A549 (cell line): ENCODE measurements at places on chromosomes 11 and 22.
A peak's percentile ranks its signal among the peaks of the same experiment; 100 is the strongest.

DNA sequence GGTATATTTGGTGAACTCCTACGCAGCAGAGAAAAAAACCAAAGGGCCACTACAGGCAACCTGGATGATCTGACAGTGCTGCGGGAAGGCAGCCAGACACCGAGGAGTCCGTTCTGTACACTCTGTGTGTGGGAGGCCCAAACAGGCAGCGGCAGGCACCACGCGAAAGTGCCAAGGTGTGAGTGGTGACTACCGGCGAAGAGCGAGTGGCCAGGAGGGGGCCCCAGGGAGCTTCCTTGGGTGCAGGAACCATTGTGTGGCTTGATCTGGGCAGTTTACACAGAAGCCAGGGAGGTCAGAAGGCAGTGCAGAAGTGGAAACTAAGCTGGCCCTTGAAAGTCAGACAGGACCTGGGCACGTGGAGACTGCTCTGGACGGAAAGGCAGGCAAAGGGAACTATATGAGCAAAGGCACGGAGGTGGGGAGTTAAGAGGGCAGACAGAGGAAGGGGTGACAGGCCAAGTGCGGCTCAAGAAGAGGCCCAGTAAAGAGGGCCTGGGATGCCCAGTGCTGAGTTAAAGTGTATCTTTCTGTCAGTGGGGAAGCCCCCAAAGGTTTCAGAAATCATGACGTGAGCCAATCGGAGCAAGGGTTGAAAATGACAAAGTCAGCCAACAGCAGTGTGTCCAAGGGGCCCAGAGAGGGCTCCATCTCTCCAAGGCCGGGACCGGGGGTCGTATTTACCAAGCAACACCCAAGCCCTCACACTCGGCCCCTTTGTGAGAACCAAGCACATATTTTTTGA is 10.6 kb downstream of the TMEM184B start:
- no peak for DNase-seq

DNA sequence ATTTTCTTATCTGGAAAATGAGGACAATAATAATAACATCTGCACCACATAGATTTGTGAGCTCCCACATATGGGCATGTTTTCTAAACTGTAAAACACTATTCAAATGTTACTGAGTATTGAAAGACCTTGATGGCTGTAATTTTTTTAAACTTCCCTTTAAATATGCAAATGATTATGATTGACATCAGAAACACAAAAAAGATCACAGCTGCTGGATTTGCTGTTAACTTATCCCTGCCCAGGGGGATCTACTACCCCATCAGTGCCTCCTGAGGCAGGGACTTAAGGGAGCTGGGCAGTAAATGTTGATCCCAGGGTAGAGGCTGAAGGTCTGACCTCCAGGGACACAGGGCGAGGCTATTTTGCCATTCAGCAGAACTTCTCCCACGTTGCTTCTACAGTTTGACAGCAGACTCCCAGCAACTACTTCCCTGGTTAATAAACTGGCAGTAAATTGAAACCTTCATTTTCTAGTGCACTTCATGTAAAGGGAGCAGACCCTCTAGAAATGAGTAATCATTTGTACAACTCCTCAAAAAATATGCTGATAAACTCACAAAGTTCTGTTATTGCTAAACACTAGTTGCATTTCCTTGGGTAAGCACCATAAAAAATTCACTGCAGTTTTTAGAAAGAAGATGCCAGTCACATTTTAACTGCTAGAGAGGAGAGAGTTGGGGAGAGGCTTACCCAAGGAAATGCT is 20.3 kb downstream of the TMPRSS5 start:
- no peak for DNase-seq

GRCh38 chr11:118901494-118902335 is 18.0 kb downstream of the CXCR5 start:
- no peak for DNase-seq

DNA sequence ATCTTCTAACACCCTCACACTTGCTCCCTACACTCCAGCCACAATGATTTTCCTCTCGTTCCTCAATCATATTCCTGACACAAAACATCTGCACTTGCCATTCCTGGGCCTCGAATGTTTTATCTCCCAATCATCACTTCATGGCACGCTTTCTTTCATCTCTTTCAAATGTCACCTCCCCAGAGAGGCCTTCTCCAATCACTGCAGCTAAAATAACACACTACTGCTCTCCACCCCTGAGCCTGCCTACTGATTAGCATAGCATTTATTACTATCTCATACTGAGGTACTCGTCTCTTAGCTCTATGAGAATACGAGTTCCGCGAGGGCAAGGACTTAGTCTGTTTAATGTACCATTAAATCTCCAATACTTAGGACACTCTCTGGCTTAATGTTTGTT is 23.5 kb downstream of the NFRKB start:
- no peak for DNase-seq

GRCh38 chr11:6968816-6969215 is 42.6 kb downstream of the ZNF215 start:
- no peak for DNase-seq

GRCh38 chr11:68128682-68129327 is 7.6 kb upstream of the CHKA start:
- DNase-seq: no peak

GRCh38 chr22:20402960-20403778 is 9.2 kb downstream of the ZNF74 start:
- no peak for DNase-seq

DNA sequence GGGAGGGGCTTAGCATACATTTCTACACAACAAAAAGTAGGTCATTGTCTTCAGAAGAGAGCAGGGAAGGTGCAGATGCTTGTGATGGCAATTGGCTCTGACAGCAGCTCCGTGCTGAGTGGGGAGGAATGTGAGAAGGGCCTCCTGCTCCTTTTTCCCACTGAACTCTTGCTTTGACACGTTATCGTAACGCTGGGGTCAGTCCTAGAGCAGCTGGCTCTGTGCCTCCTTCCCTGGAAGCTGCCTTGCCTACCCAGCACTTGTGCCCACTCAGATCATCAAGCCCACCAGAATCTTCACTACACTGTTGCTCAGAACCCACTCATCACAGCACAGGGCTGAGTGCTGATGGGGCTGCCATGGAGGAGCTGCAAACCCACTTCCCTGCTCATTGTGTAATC is 14.9 kb upstream of the NAV2 start:
- no peak for DNase-seq

DNA sequence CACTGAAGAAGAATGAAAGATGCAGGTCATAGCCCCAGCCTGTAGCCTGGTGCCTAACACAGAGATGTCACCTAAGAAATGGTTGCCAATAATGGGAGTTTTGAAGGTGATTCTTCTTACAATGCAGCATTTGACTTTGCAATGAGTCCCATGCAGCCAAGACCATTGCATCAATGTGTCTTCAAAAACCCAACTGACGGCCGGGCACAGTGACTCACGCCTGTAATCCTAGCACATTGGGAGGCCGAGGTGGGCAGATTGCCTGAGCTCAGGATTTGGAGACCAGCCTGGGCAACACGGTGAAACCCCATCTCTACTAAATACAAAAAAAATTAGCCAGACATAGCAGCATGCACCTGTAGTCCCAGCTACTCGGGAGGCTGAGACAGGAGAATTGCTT is 89.3 kb upstream of the ASPHD2 start:
- DNase-seq: no peak

DNA sequence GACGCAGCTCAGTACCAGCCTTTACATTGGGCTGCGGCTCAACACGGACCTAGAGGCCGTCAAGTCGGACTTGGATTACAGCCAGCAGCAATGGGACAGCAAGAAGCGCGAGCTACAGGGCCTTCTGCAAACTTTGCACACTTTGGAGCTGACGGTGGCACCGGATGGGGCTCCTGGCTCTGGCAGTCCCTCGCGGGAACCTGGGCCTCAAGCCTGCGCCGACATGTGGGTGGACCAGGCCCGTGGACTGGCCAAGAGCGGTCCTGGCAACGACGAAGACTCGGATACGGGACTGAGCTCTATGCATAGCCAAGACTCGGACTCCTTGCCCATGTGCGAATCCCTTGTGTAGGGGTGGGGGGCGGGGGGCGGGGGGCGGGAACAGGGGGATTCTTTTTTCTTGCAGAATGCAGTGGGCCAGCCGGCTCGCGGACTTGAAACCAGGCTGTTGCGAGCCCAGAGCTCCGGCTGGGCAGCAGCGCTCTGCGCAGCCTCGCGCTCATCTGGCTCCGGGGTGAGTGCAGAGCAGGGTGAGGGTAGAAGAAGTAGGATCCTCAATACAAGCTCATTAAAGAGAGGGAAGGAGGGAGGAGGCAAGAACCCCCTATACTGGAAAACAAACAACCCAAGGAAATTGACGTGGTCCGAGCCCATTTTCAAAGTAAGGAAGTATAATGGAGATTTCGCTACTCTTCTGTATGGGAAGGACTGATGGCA is 1.8 kb downstream of the RASSF10 start:
- no peak for DNase-seq

DNA sequence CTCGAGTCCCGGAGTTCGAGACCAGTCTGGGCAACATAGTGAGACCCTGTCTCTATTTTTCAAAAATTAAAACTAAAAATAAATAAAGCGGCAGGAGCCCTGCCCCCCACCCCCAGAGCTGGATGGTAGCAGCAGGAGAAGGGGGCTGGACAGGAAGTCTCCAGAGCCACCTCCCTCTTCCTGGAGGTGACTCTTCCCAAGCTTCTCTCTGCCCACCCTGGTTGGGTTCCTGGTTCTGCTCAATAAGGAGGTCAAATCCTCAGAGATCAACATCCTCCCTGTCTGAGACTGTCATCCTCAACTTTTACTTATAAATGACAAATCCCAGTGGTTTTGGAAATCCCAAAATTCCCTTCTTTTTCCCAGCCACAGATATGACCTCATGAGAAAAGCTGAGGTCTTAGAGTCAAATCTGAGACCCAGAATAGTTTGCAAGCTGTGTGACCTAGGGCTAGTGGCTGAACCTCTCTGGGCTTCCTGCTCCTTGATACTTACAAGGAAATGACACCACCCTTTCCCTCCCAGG is 987 bp downstream of the C1QTNF6 start:
- DNase-seq: peak; percentile 36

DNA sequence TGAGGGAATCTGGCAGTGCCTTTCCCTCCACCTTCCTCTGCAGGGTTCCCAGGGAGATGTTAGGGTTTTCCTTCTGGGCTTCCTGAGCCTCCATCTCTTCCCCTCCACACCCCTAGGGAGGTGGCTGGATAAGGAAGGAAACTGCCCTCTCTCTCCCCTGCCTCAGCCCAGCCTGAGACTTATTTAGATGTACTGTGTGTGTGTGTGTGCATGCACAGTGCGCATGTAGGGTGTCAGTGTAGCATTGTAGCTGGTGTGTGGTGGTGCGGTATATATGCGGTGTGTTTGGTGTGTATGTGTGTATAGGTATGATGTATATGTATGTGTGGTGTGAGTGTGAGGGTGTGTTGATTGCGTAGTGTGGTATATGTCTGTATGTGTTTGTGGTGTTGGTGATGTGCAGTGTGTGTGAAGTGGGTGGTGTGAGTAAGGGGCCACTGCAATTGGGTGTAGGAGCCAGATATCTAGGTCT is 1.5 kb downstream of the FXYD6 start:
- no peak for DNase-seq

DNA sequence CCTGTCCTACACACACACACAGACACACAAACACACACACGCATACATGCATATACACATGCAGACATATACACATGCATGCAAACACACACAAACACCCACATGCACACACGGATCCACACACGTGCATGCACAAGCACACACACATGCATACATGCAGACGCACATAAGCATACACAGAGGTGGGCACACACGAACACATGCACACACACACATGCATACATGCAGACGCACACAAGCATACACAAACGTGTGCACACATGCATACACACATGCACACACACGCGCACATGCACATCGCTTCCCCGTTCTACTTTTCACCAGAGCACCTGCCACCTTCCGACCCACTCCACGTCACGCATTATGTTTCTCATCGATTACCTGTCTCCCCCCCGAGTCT is 13.2 kb downstream of the PHF21B start:
- DNase-seq: no peak

DNA sequence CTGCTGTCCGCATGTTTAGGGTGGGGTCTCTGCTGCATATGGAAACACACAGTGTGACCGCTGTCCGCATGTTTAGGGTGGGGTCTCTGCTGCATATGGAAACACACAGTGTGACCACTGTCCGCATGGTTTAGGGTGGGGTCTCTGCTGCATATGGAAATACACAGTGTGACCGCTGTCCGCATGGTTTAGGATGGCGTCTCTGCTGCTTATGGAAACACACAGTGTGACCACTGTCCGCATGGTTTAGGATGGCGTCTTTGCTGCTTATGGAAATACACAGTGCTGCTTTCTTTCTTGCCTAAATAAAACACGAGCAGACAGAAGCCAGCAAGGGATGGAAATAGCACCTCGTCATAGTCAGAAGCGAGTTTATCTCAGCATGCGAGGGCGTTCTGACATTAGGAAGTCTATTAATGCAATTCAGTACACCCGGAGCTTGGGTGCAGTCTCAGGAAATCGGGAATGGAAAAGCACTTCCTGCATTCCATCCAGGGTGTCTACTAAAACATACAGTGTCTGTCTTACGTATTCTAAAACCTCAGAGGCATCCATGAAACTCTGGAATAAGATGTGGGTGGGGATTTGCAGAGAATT is 32.6 kb upstream of the TOLLIP start:
- peak; percentile 17 for DNase-seq

DNA sequence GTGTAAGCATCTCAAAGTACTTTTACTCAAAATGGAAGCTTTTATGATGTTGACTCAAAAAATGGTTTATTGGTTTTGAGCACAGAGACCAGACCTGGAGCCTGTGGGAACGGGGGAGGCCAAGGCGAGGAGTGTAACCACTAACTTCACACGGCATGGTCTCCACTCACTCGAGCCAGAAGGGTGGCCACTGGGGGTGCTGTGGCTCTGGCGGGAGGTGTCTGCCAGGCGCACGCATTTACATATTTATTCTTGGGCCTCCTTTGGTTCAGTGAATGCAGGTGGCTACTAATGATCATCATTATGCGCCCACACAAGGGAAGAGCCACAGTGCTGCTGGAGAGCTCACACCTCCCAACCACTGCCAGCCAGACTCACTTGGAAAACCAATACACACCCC is 64.6 kb downstream of the FLRT1 start:
- DNase-seq: no peak

- no peak for DNase-seq
Measured at GRCh38 chr11:35798983-35799382, 136.4 kb downstream of the TRIM44 start.

- DNase-seq: no peak
Measured at GRCh38 chr11:1165256-1166041, 7.7 kb downstream of the MUC5AC start.

DNA sequence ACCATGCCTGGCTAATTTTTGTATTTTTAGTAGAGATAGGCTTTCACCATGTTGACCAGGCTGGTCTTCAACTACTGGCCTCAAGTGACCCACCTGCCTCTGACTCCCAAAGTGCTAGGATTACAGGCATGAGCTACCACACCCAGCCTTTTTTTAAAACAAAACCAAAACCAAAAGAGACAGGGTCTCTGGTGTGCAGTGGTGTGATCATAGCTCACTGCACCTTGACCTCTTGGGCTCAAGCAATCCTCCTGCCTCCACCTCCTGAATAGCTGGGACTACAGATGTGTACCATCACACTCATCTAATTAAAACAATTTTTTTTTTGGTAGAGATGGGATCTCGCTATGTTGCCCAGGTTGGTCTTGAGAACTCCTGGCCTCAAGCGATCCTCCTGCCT is 77.7 kb downstream of the PTPRJ start:
- DNase-seq: no peak
